ENCODE measurements at places on chromosomes 4 and X.

DNA sequence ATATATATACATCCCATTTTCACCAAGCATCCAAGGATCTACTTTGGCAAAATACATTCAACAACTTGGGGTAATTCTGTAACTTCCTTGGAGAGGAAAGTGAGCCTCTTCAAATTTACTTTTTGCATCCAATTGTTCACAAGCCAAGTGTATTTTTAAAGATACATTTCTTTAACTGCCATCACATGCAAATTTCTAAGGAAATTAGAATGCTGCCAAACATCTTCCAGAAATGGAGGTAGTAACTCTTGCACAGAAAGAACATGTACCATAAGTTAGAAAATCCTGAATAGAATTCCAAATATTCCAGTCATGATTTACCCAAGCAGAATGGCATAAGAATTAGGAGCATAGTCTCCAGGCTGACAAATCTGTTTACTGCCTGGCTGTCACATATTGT, 220.5 kb upstream of the NWD2 start:
- DNase-seq: no peak

DNA sequence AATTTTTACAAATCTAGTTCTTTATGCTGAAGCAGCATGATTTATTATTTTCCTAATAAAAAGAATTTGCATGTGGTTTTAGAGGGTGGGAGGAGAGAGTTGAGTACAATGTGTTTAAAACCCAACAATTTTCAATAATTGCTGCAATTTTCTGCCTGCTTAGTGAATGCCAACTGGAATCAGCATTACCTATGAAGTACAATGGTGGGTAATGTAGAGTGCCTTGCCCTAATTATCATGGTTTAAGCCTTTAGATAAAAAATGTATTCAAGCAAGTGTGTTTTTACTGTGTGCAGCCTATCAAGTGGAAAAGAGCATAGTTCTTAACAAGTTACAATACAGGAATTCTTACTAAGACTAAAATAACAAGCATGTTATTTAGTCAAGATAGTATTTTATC, 77.9 kb upstream of the ANKRD50 start:
- no peak for DNase-seq

DNA sequence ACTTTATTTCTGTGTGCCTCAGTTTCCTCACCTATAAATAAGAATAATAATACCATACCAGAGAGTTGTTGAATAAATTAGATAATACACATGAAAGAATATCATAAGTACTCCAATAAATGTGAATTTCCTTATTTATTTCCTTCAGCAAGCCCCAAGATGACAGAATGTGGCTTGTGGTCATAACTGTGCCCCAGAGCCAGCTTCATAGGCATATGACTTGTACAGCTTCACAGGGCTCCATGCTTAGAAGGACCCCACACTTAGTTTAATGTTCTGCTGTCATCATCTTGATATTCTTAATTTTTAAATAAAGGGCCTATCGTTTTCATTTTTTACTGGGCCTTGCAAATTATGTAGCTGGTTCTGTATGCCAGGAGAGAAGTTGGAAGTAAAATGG, 25.3 kb downstream of the VSIG4 start:
- no peak for DNase-seq

- DNase-seq: no peak
These were observed 13.5 kb downstream of the HERC3 start for GRCh38 chr4:88605736-88606135.

DNA sequence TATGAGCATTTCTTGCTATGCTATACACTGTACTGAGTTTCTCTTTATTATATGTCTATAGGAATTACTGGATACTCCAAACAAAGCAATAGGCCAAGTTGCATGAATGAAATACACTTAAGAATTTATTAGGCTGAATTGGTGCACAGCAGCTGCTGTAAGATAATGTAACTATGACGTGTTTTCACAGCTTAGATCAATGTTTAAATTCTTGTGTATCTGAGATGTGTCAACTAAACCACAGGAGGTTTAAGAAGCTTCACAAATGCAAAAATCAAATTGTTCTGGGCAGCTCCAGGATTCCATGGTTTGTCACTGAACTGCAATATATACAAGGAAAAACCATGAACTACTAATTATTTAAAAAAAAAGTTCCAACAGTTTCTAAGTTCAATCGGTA, 156.7 kb downstream of the MAPK10 start:
- DNase-seq: no peak

- DNase-seq: no peak
These were observed 367.5 kb upstream of the GRID2 start for GRCh38 chr4:91936311-91936710.

DNA sequence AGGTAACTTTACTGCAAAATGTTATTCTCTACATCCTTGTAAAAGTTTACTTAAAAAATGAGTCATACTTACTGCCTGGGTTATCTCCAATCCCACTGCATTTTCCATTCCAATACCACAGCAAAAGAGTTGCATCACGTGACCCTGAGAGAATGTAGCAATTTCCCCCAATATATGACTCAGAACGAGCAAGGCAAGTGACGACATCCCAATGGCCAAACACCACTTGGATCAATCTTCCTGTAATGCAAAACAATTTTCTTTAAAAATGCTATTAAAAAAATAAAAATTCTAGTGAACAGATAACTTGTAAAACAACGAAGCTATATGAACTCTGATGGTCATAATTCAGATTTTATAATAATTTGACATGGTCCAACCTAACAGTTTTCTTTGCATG, 224.3 kb downstream of the DCLK2 start:
- DNase-seq: no peak

GRCh38 chrX:34562006-34562405, 95.1 kb downstream of the TMEM47 start:
- no peak for DNase-seq

- DNase-seq: no peak
These were observed 5.7 kb upstream of the CXXC4 start for GRCh38 chr4:104500442-104500841.

DNA sequence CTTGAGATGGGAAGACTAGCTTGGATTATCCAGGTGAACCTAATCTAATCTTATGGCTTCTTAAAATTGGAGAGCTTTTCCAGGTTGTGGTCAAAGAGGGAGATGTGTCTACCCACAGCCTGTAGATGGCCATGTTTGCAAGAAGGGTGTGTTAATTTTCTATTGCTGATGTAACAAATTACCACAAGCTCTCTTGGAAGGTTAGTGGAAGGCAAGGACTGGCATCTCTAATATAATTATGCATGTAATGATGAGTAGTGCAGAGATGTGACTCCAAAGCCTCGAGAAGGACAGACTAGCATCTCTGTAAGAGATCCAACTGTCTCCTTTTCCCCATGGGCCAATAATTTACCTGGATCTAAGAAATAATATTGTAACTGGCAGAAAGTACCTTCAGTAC, 3.2 kb upstream of the ADH1B start:
- no peak for DNase-seq

DNA sequence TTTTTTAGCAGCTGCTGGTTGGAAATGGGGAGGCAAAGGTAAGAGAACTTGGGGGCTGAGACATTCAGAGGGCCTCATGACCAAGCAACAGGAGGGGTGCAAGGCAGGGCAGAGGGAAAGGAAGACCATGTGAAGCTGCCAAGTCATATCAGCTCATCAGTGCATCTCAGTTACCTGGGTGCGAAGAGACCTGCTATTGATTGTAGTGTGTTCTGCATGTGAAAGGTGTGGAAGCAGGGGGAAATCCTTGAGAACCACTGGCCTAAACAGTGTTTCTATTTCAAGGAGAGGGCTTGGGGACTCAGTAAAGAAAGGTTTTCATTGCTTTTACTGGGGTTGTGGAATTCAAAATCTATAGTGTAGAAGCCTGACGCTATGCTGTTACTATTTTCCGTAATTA, 47.1 kb upstream of the EDA start:
- DNase-seq: no peak
